Esophagus mucosa (tissue), 1 donor: ENCODE measurements at places on chromosomes 1 and 21. TPM values are rescaled to one million over a fixed set of nuclear protein-coding genes. Genes with fewer than 3 reads are reported as not detected.

CCDC185 gene
- 0.24 TPM for total RNA-seq

GRCh38 chr1:207300970-207301369 is 20.5 kb upstream of the CD55 start:
- ATAC-seq, result no peak

DNA sequence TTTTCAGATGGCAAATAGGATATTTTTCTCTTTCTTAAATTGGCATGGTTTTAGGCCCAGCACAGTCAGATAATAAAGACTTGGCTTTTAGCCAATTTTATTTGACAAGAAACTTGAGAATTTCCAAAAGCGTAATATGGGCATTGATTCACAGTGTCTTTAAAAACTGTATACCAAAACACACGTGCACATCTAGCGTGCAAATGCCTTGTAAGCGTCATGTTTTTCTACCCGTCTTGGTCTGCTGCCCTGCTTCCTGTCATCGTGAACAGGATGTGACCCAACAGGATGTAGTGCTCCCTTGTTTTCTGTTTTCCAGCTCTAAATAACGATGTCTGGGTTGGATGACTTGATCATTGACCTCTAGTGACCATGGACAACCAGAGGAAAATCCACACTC is 24.7 kb upstream of the SLC44A3 start:
- ATAC-seq, result no peak

CIART gene
- 3.1 TPM for total RNA-seq

- no peak for ATAC-seq
These were observed 68.3 kb downstream of the C4BPA start for GRCh38 chr1:207172321-207172720.

DNA sequence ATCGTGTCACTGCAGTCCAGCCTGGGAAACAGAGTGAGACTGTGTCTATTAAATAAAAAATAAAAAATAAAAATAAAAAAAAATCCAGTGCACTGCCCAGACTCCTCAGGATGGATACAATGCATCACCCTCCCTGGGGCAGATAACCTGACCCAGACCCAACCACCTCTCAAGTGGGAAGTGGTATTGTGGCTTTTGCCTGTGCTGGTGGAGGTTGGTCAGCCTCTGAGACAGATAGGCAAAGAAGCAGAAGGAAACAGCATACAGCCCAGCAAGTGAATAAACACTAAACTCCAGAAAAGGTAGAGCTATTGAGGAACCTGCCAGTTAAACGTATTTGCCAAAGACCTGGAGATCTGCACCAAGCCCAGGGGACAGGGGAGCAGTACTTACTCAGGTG is 22.0 kb downstream of the HHIPL2 start:
- ATAC-seq, result no peak

TTC3 gene
- total RNA-seq, result 39.8 TPM

DNA sequence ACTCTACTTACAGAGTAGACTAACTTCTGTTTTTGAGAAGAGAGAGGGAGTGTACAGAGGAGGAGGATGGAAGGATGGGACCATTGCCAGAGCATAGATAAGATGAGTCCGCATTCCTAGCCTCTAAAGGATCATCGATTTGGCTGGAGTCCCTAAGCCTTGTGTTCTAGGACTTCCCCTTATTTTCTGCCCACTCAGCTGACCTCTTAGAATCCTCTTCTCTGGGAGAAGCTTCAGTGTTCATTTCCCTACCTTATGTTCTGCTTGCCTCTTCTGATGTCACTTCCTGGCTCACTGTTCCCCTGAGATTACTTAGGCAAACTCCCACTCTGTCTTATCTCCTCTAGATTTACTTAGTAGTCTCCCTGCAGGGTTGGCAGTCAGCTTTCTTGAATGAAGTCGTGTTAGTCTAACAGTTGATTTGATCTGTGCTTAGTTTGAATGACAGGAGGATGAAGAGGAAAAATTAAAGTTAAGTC is 156.7 kb downstream of the SYT2 start:
- ATAC-seq, result no peak

ARID1A gene
- total RNA-seq, result 44.3 TPM

DNA sequence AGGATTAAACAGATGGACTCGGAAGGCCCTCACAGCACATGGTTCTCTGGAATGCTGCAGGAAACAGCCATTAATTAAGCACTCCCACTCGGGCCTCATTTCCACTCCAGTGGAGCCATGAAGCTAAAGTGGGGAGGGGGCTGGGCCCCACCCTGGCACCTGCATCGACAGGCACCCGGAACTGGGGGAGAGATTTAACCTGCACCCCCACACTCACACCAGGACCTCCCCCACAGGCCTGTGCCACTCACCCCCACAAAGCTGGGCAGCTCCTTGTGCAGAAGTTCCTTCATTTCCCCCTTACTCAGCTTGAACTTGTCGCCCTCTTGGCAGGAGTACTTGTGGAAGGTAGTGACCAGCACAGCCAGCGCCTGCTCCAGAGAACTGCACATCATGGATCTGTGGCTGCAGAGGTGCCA is 2.2 kb downstream of the S100A2 start:
- ATAC-seq, result no peak

GRCh38 chr1:6614929-6615785 is 1.6 kb downstream of the PHF13 start:
- ATAC-seq, result no peak

TPR gene
- total RNA-seq, result 57.0 TPM

- ATAC-seq, result no peak
These were observed 23.2 kb downstream of the DLGAP3 start for GRCh38 chr1:34906222-34906621.

- ATAC-seq, result no peak
These were observed 74.8 kb upstream of the SIM2 start for GRCh38 chr21:36624105-36624504.

OR2M7 gene
- not detected for total RNA-seq

DNA sequence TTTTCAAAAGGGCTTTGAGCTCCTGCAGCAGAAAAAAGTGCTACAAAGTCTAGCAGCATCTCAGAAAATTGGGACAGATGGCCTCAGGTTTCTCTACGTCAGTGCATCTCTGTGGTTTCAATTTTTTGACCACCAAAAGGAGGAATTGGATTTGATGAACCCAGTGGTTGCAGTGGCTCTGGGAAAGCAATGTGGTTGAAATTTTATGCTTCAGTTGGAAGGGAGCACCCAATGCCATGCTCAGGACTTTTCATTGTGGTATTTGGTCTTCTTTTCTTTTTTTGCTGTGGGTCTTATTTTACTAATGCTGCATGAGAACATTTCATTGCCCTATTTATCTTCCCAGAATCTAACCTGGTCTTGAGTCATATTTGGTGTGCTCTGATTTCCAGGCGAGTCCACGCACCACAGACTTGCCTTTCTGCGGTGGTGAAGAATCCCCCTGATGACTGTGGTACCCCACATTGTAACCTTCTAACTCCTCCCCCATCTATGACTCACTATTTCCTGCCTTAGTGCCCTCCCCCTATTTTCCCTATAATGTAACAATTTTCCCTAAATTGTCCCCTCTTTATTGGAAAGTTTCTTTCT is 56.7 kb downstream of the S1PR1 start:
- ATAC-seq, result no peak

- no peak for ATAC-seq
These were observed 176.5 kb downstream of the TGFB2 start for GRCh38 chr1:218521414-218522169.

AKR7A2 gene
- 50.2 TPM for total RNA-seq

GRCh38 chr1:105678334-105678733 is 1378.1 kb upstream of the PRMT6 start:
- ATAC-seq, result no peak

- no peak for ATAC-seq
These were observed 1.6 kb upstream of the CD52 start for GRCh38 chr1:26315874-26316850.

CFHR1 gene
- total RNA-seq, result 0.60 TPM

BRDT gene
- not detected for total RNA-seq

GRCh38 chr1:93680076-93680419 is 1.6 kb downstream of the BCAR3 start:
- ATAC-seq, result no peak
